Ureter (tissue), 1 donor: ENCODE measurements at places on chromosomes 3 and 15. TPM values are rescaled to one million over a fixed set of nuclear protein-coding genes. Genes with fewer than 3 reads are reported as not detected.

Gene PRR20G
- total RNA-seq, result not detected

Gene SSUH2
- 0.55 TPM for total RNA-seq

- no peak for DNase-seq
Measured at GRCh38 chr3:24432989-24433388, 61.7 kb downstream of the THRB start.

GRCh38 chr15:65275728-65276126 lies 11.0 kb downstream of the PARP16 start:
- DNase-seq, result no peak

Gene NEIL1
- total RNA-seq, result 44.9 TPM

Gene GOLGA6B
- total RNA-seq, result 0.36 TPM
